ENCODE measurements at places on chromosomes 3 and 15.

DNA sequence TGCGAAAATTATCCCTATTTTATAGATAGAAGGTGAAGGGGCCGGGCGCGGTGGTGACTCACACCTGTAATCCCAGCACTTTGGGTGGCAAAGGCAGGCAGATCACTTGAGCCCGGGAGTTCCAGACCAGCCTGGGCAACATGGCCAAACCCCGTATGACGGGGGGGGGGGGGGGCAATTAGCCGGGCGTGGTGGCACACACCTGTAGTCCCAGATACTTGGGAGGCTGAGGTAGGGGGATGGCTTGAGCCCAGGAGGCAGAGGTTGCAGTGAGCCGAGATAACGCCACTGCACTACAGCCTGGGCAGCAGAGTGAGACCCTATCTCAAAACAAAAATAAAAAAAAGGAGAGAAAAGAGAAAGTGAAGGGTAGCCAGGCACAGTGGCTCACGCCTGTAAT lies 1.4 kb downstream of the AAGAB start:
- DNase-seq: no peak

GRCh38 chr15:98713585-98714001 lies 65.3 kb downstream of the IGF1R start:
- no peak for DNase-seq

- DNase-seq: no peak
These were observed 13.7 kb downstream of the IFT122 start for GRCh38 chr3:129453732-129454131.

DNA sequence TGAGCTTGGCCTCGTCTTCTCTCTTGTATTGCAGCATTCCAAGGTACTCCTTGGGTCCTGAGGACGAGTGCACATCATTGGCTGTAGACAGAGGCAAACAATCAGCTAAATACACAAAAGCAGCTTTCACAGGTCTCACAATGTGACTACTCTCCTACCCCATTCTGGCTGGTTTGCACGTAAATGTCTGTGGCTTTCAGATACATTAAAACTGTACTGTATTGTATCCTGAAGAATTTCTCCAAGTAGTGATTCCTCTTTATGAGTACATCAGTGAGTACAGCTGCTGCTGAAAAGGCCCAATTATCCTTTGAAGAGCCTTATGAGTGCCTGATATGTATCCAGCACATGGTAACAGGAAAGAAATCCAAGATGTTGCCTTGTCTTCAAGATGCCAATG lies 22.0 kb upstream of the GNB5 start:
- DNase-seq: no peak

DNA sequence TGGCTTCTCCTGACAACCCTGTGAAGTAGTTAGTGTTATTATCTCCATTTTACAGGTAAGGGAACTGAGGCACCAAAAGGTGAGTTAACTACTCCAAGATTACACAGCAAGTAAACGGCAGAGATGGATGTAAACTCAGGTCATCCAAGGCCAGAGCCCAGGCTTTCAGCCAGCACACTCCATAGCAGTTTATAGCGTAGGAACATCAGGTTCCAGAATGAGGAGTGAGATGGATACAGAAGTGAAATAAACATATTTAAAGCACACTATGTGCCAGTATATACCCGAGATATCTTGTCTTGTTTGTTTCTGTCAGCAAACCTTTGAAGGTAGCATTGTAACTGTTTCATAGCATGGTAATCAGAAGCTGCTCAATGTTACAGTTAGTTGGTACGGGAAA lies 279.0 kb downstream of the OXSM start:
- no peak for DNase-seq

DNA sequence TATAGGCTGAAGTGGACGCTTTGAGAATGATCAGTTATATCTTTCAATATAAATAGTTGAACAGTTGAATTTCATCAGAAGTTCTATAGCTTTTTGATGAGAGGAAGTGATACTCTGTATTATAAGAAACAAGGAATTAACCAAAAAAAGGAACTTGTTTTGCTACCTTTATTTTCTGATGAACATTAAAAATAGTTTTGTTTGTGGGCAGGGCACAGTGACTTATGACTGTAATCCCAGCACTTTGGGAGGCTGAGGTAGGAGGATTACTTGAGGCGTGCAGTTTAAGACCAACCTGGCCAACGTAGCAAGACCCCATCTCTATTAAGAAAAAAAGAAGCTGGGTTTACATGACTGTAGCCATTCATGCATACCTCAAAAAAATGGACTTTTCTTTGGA lies 16.7 kb downstream of the BLOC1S6 start:
- DNase-seq: no peak

DNA sequence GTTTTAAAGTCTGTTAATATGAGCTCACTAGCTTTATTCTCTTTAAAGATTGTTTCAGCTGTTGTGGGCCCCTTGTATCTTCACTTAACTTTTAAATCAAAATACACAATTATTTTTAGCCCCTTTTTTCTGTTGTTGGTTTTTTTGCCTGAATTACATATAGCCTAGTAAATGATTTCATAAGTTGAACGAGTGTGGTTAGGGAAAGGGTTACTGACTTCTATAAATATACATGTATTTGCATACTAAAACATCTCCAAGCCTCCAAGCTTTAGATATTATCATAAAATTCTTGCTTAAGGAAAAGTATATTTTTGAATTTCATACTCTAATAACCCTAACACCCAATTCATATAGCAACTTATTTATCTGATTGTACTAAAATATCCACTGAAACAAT lies 73.2 kb upstream of the ARL6 start:
- DNase-seq: no peak

- no peak for DNase-seq
These were observed 139.9 kb downstream of the SRGAP3 start for GRCh38 chr3:9109568-9109914.

- DNase-seq: no peak
These were observed 28.5 kb downstream of the SCG5 start for GRCh38 chr15:32669896-32670611.

DNA sequence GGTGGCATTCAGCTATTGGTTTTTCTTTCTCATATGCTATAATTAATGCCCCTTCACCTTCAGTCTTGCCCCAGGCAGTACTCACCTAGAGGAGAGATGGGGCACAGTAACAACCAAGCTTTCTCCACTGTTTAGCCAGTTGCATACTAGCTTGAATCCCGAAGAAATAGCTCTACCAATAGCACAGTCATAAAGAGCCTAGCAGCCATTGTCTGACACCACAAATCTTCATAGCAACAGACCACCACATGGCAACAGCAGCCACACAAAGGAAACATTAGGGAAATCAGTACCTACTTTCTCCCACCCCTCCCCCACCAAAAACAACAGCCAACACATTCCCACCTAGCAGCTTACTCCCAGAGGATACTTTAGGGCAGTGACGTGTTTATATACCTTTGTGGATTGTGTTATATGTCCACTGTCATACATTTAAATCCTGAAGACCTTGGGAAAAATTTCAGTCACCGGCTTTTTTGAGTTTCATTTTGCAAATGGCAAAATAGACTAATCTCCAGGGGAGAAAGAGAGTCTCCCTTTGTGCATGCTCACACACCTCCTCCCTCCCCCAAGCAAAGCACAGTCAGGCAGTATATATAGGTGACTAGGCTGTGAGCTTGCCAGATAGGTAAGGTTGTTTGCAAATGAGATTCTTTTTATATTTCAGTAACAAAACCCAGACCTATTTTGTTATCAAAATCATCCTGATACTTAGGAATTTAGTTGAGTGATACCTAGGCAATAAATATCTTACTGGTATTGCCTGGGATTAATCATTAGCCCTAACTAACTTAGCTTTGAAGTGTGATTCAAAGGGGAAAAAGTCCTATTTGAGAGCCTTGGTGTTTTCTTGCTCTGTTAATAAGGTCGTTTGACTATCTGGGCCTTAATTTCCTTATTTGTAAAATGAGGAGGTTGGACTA lies 140.6 kb downstream of the RBPMS2 start:
- no peak for DNase-seq

GRCh38 chr3:44074181-44074580 lies 167.5 kb upstream of the TOPAZ1 start:
- no peak for DNase-seq

DNA sequence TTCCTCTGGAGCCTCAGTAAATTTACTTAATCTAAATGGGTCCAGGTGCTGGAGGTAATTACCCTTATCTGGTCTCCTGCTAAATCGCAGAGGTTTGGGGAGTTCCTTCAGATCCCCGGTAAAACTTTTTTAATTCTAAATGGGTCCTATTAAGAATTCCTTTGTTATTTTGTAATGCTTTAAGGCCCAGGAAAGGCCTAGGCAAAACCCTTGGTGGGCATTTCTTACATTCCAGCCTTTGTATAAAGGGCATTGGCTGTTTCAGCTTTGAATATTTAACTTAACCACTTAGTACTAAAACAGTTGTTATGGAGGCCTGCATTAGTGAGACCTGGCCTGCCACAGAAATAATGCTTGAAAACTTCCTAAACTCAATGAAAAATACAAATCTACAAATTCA lies 14.9 kb upstream of the ZNF662 start:
- DNase-seq: no peak

DNA sequence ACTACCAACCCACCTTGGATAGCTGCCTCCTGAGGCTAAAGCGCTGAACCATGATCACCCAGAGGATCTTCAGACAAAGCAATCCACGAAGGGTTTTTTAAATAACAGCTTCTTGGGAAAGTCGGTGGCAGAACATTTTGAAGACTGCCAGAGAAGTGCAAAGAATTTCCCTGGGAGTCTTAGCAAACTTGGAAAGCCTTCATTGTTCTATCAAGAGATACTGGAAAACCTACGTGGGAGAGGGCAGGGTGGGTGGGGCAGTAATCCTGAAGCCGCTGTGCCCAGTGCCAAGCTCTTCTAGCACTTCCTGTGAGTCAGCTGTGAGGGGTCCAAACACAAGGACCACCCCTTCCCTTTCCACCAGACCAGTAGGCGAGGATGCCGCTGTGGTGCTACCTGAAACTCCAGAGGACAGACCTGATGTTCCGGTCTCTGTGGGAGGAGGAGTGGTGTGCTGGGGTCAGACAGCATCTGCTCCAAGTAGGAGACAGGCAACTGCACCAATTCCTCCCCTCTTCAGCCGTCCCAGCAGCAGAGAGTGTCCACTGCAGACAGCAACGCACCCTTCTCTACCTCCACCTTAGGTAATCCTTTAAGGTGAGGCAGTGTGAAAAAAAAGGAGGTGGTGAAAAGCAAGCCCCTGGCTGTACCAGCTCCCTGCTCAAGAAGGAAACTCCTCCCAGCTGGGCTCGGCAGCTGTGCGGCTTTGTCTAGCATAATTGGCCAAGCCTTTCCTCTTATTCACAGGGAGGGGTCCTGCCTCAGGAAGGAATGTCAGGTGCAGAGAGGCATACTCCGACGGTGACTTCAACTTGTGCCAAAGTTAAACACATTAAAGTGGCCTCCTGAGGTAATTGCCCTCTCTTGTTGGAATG lies 99.0 kb downstream of the TMCC1 start:
- no peak for DNase-seq

- no peak for DNase-seq
These were observed 137.9 kb downstream of the SNRPN start for GRCh38 chr15:25092661-25093060.

DNA sequence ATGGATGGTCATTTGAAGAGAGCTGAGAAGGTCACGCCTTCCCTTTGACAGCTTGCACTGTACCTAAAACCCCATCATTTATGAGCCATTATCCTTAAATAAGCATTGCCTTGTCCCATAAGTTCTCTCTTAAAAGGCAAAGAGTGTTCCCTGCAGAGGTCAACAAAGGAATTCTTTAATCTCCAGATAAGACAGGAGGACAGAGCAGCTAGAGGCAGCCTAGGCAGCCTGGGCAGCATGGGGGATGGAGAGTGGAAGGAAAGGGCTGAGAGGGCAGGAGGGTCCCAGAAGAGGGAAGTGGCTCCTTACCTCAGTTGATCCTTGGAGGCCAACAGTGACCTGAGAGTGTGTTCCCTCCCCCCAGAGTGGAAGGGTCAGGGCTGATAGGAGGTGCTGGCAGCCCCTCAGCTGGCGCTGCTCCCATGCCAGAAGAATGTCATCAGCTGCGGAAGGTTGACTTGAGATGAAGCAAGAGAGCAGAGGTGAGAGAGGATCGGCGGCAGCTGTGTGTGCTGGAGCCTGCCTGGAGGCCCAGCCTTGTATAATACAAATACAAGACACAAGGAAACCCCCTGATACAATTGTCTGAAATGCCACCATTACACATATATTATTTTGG lies 12.8 kb downstream of the KBTBD13 start:
- DNase-seq: no peak

GRCh38 chr15:71385457-71385856 lies 270.2 kb downstream of the THSD4 start:
- DNase-seq: no peak

DNA sequence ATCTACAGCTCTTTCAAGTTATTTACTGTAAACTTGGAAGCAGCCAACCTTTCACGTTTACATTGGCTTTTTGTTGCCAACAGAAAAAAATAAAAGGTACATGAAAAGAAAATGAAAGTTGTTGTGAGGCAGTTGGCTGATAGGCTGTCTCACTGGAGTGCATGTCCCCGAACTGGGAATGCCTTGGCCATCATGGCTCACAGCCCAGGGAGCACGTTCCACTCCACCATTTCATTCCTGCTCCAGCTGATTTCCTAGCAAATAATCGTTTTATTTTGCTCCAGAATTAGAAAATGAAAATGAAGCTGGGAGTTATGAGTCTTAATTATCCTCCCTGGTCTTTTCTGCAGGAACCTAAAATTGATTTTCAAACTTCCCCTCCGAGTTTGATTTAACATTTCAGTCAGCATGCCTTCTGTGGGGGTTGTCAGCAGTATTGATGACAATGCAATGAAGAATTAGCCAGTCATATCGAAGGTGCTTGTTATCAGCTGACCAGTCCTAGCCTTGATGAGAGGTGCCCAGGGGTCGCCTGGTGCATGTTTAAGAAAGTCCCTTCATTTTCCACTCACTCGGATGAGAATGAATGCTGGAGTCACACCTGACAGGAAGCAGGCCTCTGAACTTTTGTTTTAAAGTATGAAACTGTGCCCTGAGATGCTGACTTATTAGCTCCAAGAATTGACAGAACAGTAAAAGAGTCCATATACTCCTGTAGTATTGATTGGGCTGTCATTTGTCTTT lies 293.7 kb upstream of the TRIM42 start:
- DNase-seq: no peak

- DNase-seq: no peak
These were observed 26.9 kb upstream of the THRB start for GRCh38 chr3:24521420-24522145.

DNA sequence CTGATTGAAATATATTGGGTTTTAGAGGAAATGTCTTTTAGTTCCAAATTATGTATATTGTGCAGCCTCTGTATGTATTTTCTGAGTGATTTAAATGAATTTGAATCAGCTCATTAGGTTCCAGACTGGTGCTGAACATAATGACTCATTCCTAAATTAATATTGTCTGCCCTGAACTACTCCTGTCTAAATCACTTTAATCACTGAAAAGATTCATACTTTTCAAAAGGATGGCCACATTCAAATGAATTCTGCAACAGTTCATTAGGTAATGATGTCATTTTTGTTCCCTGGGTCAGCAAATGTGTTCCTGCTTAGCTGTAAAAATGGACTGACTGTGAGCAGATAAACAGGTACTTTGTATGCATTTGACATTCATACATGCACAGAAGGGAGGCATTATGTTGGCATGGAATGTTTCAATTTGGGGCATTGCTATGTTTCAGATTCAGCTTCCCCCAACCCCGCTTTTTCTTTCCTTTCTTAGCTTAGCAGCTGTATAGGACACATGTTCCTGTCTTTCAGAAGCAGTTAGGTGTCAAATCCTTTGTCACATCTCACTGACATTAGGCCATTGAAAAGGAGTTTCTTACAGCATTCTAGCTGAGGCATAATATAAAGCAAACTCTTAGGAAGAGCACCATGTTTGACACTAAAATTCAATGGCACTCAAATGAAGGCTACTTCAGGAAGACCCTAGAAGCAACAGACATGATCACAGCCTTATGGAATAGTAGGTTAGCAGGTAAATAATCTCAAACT lies 318.5 kb upstream of the ARPP21 start:
- DNase-seq: no peak
